ENCODE measurements at places on chromosomes 2 and 18.

- no peak for DNase-seq
Measured at GRCh38 chr2:226398580-226398979, 401.0 kb downstream of the IRS1 start.

- no peak for DNase-seq
Measured at GRCh38 chr2:240791821-240792628, 28.0 kb downstream of the KIF1A start.

DNA sequence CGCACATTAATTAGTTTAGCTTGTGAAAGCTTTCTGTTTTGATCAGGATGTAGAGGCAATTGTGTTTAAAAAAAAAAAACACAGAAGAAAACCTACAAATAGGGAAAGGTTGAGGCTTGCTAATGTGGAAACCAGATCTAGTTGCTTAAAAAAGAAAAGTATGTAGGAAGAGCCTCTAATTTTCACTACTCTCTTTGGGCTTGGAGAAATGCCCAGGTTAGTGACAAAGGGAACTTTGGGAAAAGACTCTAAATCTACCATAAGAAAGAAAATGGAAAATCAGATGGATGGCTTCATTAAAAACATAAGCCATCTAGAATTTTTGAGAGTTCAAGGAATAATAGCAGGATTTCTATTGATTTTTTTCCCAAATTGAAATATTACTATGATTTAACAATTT lies 47.3 kb upstream of the SLC38A11 start:
- DNase-seq: no peak

DNA sequence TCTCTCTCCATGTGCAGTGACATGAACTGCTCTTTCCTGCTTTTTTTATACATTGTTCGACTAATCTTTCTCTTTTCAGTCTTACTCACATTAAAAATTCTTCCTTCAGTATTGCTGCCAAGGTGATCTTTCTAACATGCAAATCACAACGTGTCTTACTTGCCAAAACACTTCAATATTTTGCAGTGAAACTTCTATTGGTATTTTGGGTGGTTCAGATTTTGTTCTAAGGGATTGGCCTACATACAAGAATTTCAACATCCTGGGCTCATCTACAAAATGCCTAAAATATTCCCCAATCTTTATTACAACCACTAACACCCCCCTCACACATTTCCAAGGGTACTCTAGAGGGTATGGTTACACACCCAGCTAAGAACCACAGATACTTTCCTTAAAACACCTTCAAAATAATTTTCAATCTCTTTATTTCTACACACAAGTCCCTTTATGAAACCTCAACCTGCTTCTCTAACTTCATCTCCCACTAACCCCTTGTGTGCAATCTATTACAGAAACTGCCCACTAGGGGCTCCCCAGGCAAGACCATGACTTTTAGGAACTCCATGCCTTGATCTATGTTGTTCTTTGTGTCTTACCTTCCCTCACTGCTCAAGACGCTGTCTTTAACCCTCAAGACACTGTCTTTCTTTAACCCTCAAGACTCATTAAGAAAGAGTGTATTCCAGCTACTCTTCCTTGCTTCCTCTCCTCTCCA lies 50.9 kb downstream of the COL3A1 start:
- no peak for DNase-seq
